ENCODE measurements at places on chromosomes 6 and 20.

GRCh38 chr6:166446146-166446545 is 63.4 kb upstream of the MPC1 start:
- no peak for DNase-seq

- DNase-seq: no peak
These were observed at the start of gene WFDC10B for GRCh38 chr20:45704969-45705637. TSS of gene WFDC10B (minus strand) at chr20:45705019. CDS start at chr20:45685992, 19,027 bp downstream.

DNA sequence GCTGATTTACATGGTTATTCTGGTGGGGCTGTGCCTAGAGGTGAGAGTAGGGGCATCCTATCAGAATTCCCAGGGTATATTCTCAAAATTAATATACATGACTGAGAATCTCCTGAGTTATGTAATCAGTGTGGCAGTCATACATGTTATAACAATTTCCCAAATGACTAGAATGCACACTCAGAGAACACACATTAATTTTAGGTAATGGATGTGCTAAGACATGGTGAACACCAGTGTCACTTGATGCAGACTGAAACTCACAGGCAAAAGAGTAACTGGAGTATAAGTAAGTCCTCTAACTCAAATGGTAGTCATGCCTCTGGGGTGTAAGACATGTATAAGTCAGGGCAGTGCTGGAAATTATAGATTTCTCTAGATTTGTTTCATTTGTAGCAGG is 1198.4 kb upstream of the CITED2 start:
- no peak for DNase-seq

- no peak for DNase-seq
These were observed 75.5 kb downstream of the FOXF2 start for GRCh38 chr6:1464781-1465370.

DNA sequence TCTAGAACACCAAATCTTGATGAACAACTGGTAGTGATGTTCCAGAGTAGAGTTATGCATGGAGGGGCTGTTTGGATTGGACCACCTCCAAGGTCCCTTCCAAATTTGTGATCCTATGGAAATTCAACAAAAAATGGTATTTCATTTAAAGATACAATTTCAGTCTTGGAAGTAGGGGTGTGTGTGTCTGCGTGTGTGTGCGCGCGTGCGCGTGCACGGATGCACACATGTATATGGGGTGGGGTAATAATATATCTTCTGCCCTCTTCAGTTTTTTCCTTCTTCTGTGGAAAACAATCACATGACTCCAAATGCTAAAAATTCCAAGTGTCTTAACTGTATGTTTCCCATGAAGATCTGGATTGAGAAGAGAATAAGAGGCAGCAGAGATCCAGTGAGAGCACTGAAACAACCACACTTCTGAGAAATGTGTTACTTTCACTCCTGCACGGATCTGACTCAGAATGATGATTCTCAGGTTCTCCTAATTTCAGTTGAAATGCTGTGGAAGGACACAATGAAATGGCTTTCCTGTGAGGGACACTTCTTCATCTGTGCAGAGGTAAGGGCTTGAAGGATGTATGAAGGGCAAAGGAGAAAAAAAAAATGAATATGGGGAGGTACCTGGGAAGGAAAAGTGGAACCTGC is 10.6 kb upstream of the IL17F start:
- no peak for DNase-seq

DNA sequence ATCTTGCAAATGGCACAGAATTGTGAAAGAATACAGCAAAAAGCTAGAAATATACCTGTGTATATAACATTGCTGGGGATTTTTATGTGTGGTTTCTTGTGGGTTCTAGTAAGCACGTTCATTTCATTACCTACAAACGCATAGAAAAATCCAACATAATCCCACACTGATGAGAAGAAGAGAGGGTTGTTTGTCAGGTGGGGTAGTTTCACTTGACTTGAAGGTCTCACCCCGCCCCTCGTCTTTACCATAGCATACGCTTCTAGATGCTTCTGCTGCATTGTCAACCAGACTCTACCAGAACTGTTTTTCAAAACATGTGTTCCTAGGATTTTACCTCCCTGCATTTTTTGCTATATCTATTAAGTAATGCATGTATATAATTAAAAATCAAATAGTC is 284.1 kb upstream of the TAB2 start:
- DNase-seq: no peak

GRCh38 chr20:63151554-63152321 is 64.2 kb downstream of the YTHDF1 start:
- DNase-seq: peak; percentile 5

DNA sequence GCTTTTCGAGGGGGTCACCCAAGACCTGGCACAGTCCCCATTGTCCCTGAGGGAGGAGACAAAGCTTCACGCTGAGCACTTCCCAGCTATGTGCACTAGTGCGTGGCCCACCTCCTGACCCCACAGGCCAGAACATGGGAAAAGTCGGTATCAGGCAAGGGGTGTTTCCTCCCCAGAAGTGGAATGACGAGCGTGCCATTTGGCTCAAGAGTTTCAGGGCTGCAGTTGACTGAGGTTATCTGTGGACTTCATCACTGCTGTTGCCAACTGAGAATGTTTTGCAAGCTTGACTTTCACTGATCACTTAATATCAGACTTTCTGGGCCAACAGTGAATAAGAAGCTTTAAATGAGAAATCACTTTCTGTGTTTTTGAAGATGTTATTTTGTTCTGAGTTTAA is 137.0 kb upstream of the AFDN start:
- no peak for DNase-seq

GRCh38 chr20:50198180-50198666 is 7.6 kb downstream of the CEBPB start:
- no peak for DNase-seq

GRCh38 chr6:75618437-75618836 is 16.8 kb downstream of the SENP6 start:
- no peak for DNase-seq

DNA sequence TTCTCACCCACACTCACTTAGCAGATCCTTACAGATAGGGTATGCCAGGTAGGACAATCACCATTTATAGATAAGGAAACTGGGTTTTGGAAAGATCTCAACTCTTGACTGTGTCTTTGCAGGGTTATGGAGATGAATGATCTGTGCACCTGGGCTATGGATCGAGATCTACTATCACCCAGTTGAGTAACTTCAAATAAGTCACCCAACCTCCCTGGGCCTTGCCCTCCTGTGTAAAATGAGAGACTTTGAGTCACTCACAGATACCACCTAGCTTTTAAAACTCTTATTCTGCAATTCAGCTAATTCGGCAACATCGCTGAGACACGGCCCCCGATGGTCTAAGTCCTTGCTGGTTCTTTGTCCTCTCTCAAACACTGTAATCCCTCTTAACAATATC is 53.5 kb downstream of the HIVEP2 start:
- no peak for DNase-seq

DNA sequence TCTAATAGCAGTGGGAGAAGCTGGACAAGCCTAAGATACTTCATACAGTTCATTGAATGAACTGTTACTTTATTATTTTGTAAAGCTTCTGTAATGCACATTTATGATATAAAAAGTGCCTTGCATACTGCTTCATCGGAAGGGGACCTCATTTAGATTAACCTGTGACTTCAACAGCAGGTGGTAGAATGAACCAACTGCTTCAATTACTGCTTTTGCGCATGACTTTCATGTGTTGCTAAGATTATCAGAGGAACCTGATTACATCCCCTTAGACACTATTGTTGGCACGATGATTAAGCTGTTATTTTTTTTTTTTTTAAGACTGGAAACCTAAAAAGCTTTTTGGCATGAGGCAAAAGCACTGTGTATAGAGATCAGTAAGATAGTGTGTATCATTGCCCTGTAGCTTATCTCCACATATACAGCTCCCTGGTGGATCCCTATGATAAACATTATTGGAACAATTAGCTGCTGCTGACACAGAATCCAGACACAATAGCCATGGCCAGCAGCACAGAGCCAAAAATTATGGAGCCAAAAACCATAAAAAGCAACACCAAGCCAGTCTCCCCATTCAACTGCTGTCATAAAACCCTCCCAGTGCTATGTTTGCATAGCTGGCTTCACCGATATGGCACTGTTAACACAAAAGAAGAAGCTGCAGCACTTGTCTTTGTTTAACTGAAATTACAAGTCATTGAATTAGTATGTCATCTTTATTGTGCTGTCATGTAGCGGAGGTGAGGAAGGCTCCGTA is 731.6 kb upstream of the MMS22L start:
- no peak for DNase-seq

DNA sequence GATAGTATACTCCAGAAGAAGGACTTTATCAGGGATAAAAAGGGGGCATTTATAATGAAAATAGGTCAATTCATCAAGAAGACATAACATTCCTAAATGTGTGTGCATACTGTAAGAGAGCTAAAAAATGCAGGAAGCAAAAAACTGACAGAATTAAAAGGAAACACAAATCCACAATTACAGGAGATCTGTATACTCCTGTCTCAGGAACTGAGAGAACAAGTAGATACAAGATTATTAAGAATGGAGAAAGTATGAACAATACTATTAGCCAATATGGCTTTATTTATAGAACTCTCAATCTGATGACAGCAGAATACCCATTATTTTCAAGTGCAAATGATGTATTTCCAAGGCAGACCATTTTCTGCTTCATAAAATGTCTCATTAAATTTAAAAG is 167.7 kb upstream of the BMP5 start:
- DNase-seq: no peak

GRCh38 chr6:129849456-129849855 is 11.7 kb downstream of the TMEM244 start:
- DNase-seq: no peak

- no peak for DNase-seq
These were observed 30.9 kb upstream of the ENPP5 start for GRCh38 chr6:46201702-46202101.

DNA sequence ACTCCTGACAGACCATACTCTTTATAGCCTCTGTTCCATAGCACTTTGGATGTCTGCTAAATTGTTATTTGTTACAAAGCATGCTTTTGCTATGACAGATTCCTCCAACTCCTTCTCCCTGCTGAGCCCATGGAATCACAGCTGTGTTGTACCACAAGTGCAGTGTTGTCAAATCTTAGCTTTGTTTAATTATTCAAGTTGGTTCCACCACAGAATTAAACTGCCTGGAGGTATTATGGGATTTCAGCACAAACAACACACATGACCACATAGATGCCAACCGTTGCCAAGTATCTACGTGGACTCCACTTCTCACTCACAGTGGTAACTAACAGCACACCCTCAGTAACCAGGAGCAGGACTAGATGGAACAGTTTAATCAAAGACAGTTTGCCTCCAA is 32.7 kb upstream of the MARCKS start:
- DNase-seq: peak; percentile 3
